NCI-H2029 treated with DMSO at 0.1 percent for 48 hours (cell line): ENCODE measurements at places on chromosomes 2 and 18.

- no peak for DNase-seq
These were observed 122.1 kb downstream of the ACOXL start for GRCh38 chr2:110854355-110855081.

- no peak for DNase-seq
These were observed 89.7 kb upstream of the CXCR4 start for GRCh38 chr2:136207665-136208064.

- DNase-seq, result no peak
These were observed 43.4 kb downstream of the CCDC102B start for GRCh38 chr18:68841301-68841700.

DNA sequence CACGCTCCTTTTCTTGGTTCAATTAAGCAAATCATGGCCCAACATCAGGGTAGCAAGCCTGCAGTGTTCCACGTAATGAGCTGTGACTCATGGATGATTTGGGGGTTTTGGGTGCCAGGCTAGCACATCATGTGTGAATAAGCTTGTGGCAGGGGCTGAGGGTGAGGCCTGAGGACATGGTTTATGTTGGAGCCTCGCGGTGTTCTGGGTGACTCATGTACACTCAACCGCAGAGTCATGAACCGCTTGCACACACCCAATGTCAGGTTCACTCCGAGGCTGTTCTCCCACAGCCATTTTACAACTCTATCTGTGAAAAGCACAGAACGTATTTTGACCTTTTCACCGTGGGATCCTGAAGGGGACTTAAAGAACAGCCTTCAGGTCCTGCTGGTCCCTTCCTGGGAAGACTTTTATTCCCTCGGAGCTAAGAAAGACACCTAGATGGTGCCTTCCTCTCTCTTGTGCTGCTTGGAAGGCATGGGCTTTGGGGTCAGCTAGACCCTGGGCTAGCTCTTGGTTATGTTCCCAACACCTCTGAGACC is 139.9 kb upstream of the ZEB2 start:
- no peak for DNase-seq
